ENCODE measurements at places on chromosomes 3 and 15. TPM values are rescaled to one million over a fixed set of nuclear protein-coding genes. Genes with fewer than 3 reads are reported as not detected.

MRPL47 gene
- 58.7 TPM for total RNA-seq

TGM4 gene
- 0.46 TPM for total RNA-seq

CACNA1D gene
- 23.0 TPM for total RNA-seq

ERICH6 gene
- 0.28 TPM for total RNA-seq

EPB42 gene
- total RNA-seq, result 0.10 TPM

- no peak for DNase-seq
Observed at GRCh38 chr3:152205097-152205593, 63.6 kb upstream of the MBNL1 start.

DNA sequence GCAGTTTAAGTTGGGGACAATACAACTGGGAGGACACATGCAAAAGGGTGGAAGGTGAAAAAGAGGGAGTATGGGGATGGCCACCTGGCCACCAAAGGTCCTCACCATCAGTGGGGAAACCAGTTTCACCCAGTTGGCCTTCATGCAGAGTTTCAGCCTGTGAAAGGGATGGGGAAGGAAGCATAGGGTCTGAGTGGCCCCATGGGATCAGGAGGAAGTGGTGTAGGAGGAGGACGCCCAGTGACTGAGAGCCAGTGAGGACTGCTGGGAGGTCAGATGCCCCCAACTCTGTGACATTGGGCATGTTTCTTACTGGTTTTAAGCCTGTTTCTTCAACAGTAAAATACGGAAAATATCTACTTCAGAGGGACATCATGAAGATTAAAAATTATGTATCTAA, 16.3 kb downstream of the BCL2A1 start:
- no peak for DNase-seq

GRCh38 chr3:41216993-41217392, 17.7 kb downstream of the CTNNB1 start:
- no peak for DNase-seq

All from Panc1 (cell line).